ENCODE measurements at places on chromosomes 4 and X.

GRCh38 chr4:37639551-37640285 lies 46.5 kb downstream of the RELL1 start:
- DNase-seq, result no peak

GRCh38 chr4:182042945-182043344 lies 200.3 kb upstream of the TENM3 start:
- no peak for DNase-seq

DNA sequence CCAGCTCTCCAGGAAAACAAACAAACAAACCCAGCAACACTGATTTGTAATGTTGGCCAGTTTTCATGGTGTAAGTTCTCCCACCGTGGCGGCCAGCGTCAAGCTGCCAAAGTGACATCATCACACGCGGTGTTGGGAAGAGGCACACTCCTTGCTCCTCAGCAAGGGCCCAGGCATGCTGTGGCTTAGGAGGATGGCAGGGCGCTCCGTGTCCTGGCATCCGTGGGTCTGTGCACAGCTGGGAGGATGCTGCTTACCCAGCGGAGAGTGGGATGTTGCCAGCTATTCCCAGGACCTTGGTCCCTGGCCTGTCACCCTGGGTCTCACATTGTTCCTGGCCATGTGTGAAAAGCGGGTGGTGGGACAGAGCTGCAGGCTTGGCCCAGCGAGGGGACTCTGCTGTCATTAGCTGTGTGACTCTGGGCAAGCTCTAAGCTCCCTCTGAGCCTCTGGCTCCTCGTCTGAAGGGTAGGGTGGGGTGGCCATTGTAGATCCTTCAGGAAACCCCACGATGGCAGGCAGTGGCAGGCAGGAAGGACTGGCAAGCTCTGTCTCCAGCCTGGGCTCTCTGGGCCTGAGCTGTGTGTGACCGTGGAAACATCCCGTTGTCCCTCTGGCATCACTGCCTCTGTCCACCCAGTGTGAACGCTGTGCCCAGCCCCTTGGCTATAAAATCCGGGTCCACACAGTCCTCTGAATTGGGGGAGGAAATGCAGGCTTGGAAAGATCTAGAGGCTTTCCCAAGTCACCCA lies 10.8 kb downstream of the PSAPL1 start:
- no peak for DNase-seq

- no peak for DNase-seq
Observed at GRCh38 chr4:26080870-26081628, 167.0 kb downstream of the SMIM20 start.

- DNase-seq, result no peak
Observed at GRCh38 chrX:12788645-12789044, 2.6 kb upstream of the PRPS2 start.
